ENCODE measurements at places on chromosomes 11 and 22.

GRCh38 chr11:71551711-71552110, 3.5 kb downstream of the KRTAP5-9 start:
- DNase-seq, result no peak

DNA sequence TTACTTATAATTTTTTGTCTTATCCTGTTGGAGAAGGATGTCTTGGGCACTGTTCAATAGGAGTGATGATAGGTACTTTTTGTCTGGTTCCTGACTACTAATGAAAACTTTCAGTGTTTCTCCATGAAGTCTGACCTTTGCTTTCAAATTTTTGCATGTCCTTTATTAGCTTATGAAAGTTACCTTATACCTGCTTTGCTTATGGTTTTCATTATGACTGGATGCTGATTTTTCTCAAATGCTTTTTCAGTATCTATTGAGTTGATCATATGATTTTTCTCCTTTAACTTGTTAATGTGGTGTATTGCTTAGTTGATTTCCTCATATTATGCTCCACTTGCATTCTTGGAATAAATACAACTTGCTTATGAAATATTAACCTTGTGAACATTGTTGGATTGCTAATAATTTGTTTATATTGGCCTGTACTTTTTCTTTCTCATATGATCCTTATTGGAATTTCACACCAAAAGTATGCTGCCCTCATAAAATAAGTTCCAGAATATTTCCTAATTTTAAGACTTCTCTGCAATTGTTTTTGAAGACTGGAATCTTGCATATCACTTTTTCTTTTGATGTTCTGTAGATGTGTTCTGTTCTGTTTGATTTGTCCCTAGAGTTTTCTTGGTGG, 85.0 kb upstream of the SC5D start:
- DNase-seq, result no peak

GRCh38 chr22:17925431-17925841, 98.9 kb downstream of the MICAL3 start:
- no peak for DNase-seq

DNA sequence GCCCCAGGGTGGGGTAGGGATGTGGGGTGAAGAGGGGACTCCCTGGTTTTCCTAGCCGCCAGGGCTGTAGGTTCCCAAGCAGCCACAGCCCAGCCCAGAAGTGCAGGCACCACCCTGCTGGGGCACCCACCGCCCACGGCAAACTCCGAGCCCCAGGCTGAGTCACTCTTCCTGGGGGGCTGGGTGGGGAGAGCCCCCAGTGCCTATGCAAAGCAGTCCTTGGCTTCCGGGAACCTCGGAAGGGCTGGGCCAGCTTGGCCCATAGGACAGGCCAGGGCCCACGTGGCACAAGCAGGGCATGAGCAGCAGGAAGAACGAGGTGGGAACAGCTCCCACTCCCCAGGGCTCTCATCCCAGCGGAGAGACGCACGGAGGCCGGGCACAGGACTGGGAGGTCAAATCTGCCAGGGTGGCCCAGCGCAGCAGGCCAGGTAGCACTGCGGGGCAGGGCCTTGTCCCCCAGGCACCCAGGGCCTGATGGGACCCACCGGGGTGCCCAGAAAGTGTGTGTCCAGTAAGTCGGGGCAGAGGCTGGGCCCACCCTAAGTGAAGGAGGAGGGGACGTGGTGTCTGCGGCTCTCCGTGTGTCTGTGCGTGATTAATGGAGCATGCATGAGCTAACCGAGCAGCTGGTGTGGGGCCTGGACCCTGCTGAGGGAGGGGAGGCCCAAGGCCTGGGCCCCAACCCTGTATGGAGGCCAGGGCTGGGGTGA, 4.6 kb upstream of the IL17REL start:
- peak; percentile 83 for DNase-seq

DNA sequence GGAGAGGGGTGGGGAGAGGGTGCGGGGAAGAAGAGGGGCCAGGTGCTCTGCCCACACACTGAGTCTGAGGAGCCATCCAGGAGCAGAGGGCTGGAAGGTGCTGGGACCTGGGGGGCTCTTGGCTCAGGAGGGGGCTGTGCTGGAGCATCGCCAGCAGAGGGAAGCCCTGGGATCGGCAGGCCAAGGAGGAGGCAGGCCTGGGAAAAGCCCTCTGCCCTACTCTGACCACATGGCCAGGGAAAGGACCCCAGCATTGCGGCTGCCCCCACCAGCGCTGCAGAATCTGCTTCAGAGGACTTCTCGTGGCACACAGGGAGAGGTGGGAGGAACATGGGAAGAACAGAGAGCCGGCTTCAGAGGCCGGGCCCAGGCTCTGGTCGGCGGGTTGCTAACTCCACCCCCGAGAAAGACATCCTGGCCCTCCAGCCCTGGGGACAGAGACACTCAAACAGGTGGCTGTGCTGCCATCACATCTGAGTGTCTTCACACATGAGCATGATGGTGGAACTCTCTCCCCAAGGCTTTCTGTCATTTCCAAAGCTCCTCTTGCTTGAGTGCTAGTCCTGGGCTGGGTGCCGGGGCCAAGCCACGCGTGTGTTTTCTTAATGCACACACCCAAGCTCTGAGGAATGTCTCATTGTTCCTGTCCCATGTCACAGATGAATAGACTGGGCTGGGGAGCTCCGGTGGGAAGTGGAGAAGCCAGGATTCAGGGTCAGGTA, 1378.0 kb downstream of the BRD1 start:
- no peak for DNase-seq

DNA sequence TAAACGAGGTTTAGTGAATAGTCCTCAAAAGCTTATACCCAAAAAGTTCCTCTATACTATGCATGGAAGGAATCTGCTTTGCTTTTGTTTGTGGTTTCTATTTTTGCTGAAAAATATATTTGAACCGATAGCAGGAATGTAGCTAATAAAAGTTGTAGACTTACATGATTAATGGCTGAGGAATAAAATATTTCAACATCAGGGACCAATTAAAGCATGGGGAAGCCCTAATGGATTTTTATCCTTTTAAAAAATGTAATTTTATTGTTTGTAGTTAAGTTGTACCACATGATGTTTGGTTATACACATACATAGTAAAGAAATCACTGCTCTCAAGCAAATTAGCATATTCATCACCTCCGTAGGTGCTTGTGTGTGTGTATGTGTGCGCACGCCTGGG, 295.3 kb upstream of the CNTN5 start:
- no peak for DNase-seq

DNA sequence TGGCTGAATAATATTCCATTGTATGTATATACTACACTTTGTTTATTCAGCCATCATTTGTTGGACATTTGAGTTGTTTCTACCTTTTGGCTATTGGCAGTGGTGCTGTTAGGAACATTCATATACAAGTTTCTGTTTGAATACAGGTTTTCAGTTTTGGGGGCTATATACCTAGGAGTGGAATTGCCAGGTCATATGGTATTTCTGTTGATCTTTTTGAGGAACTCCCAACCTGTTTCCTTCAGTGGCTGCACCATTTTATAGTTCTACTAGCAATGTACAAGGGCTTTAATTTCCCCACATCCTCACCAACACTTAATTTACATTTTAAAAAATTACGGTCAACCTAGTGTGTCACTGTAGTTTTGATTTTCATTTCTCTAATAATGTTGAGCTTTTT, 54.6 kb downstream of the HSD17B12 start:
- DNase-seq, result no peak

DNA sequence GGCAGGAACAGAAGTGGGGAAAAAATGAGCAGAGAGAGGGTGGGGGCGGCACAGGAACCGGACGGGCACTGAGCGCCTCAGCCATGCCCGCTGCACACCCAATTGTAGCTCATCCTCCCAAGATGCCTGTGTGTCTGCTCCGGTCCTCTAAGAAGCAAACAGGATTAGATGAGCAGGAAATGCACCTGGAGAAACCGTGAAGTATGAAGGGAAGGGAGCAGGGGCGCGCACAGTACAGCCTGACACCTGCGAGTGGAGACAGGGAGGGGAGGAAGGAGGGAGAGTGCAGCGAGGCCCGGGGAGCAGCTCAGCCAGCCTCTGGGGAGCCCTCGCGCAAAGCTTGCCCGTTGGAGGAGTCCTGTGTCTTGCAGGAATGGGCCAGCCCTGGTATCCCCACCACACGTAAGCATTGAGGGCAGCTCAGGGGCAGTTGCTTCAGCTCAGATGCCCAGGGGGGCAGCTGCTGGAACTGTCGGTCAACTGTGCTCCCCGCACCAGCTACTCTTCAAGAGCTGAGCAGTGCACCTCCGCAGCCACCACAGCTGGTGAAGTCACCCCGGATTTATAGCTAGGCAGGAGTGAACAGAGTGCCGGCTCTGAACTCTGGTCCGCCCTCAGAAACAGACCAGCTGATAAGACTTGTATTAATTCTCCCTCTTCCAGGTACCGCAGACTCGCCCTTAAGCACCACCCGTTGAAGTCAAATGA, 7.0 kb downstream of the DNAJB13 start:
- DNase-seq, result no peak

DNA sequence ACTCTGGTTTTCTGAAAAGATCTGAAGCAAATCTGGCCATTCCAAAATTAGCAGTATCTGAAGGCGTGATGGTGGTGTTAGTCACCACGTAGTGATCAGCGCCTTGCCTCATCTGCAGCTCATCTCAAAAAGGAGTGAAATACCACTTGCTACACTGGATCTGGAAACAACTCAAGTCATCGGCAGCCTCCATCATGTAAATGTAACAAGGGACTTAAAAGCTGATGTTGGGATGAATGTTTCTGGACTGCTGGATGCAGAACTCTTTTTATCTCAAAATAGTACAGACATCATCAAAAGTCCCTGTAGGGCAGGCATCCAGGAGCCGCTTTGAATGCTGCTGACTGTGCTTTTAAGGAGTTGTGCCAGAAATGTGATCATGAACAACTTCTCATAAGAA, 14.1 kb upstream of the APLP2 start:
- no peak for DNase-seq

DNA sequence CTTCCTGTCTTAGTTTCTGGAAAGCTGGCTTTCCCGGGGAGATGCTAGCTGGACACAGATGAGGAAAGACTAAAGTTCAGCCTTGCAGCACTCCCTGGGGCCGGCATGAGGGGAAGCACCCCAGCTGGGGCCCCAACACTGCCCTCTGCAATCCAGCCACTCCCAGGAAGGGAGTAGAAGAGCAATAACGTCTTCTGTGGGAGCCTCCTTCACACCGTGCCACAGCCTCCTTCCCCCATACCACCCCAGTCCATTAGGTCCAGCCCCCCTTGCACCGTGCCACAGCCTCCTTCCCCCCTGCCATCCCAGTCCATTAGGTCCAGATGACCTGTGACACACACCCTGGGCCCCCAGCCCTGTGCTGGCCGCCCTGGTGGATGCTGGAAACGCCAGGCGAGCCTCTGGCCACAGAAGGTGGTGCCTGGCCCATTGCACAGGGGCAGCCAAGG, 44.1 kb upstream of the PRDM11 start:
- no peak for DNase-seq

DNA sequence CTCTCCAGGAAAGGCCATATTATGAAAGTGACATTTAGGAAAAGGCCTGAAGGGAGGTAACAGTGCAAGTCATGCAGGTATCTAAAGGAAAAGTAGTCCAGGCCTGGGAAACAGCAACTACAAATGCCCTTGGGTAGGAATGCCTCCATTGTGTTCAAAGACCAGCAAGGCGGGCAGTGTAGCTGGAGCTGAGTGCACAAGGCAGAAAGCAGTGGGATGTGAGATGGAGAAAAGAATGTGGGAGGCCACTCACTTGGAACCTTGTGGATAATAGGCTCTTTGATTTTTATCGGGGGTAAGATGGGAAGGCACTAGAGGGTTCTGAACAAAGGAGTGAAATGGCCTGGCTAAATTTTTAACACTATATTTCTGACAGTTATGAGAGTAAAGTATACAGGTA, 188.6 kb downstream of the PGR start:
- no peak for DNase-seq

- no peak for DNase-seq
Measured at GRCh38 chr11:116563028-116563711, 209.6 kb downstream of the BUD13 start.

- no peak for DNase-seq
Measured at GRCh38 chr11:20055312-20055711, 105.0 kb downstream of the DBX1 start.

- DNase-seq, result no peak
Measured at GRCh38 chr22:42808521-42808920, 48.6 kb downstream of the ARFGAP3 start.

GRCh38 chr11:67542971-67543370, 19.7 kb upstream of the CABP2 start:
- DNase-seq, result no peak

DNA sequence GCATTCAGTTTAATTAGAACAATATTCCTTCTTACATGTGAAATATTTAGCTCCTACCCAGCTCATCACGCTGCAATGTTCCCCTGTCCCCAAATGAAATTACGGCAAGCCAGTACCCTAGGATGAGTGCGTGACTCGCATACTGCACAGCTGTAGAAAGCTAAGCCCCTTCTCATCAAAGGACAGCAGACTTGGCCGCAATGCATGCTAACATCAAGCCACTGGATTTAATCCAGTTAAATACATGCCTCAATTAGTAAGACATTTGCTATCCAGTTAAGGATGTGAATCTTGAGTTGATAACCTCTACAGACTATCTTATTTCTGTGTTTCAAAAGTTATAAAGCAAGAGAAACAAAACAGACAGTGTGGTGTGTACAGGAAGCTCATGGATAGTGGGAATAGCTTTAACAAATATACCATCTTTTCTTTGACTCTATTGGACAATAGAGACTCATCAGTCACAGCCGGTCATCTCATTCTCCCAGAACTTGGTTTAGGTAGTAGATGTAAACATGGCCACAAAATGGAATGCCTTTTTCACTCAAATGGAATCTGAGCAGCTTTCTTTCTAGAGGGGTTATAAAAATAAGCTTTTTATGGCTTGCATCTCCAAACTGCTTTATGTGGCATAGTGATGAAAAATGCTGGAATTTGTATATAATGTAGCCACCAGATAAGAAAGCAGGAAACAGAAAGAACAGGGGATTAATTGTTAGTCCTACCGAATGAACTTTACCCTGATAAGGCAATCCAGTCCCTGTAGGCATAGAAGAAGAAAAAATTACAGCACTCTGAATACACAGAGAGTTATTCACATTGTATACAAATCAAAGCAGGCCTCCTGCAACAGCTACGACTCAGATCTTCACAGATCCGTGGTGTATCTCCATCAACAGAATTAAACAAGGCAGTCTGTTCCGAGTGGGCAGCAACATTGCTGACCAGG, 224.1 kb downstream of the CADM1 start:
- no peak for DNase-seq

DNA sequence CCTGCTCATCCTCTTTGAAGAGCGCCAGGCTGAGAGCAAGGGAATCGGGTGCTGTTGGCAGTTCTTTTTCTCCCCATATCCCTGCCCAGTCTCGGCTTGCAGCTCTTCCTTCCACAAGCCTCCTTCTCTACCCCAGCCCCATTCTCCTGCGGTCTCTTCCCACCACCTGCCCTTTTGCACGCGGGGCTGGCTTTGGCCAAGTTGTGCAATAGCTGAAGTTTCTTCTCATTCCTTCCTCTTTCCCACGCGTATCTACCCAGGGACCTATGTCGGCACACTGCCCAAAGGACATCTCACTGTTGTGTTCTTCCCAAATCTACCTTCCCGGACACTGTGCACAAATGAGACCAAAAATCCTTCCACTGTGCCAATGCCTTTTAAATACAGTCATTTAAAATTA, 22.3 kb upstream of the HTR3A start:
- DNase-seq, result no peak

GRCh38 chr22:32048069-32048468, 5.0 kb downstream of the SLC5A1 start:
- no peak for DNase-seq

- DNase-seq, result no peak
Measured at GRCh38 chr11:66443602-66444001, 5.0 kb upstream of the MRPL11 start.
